LHCN-M2 (cell line): ENCODE measurements at places on chromosomes 11 and 22. TPM values are rescaled to one million over a fixed set of nuclear protein-coding genes. Genes with fewer than 3 reads are reported as not detected.

GRCh38 chr11:124643605-124644425 is 21.2 kb downstream of the TBRG1 start:
- DNase-seq: peak; percentile 80

DNA sequence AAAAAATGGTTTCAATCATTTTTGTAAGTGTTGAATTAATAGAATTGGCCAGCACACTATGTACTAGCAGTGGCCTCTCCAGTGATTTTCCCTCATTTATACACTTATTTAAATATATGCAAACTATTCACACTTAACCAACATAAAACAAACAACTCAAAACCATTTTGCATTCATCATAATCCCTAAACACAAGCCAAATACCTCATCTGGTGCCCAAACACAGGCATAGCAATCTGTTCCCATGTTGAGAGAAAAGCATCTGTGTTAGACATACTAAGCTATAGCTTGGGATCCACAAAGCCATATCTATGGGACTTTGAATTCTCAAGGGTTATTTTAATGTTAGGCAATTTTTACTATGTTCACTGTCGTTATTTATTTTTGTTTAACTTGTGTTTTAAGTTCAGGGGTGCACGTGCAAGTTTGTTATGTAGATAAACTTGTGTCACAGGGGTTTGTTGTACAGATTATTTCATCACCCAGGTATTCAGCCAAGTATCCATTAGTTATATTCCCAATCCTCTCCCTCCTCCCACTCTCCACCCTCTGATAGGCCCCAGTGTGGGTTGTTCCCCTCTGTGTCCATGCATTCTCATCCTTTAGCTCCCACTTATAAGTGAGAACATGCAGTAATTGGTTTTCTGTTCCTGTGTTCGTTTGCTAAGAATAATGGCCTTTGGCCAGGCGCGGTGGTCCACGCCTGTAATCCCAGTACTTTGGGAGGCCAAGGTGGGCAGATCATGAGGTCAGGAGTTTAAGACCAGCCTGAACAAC is 31.0 kb upstream of the RCN1 start:
- DNase-seq: no peak

GRCh38 chr11:20110908-20111669 is 49.2 kb downstream of the DBX1 start:
- peak; percentile 87 for DNase-seq

DNA sequence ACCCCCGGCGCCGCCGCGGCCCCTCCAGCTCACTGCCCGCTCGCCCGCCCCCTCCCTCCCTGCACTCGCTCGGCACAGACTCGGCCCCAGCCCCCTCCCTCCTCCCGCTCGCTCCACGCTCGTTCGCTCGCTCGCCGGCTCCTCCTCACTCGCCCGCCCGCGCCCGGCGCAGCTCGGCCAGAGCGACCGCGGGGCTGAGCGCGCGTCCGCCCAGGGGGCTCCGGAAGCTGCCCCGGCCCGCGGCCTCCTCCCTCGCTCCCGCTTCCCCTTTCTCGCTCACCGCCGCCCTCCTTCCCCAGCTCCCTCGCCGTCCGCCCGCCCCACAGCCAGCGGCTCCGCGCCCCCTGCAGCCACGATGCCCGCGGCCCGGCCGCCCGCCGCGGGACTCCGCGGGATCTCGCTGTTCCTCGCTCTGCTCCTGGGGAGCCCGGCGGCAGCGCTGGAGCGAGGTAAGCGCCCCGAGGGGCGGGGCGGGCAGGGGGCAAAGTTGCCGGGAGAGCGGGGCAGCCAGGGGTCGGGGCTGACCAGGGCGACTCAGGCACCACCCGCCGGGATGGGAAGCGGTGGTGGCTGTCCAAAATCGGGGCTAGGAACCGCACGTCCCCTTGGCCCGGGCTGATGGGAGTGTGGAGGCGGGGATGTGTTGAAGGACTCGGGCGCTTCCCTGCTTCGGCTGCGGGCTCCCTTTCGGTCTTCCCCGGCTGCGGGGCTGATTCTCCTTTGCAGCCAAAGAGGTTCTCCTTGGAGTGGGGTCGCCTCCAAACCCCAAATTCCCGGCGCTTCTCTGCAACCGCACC is at the start of gene SEZ6L:
TSS of gene SEZ6L (plus strand) at position 148 of the 797 bp plus-strand sequence. CDS start at position 356, 208 bp downstream.
- no peak for DNase-seq

DNA sequence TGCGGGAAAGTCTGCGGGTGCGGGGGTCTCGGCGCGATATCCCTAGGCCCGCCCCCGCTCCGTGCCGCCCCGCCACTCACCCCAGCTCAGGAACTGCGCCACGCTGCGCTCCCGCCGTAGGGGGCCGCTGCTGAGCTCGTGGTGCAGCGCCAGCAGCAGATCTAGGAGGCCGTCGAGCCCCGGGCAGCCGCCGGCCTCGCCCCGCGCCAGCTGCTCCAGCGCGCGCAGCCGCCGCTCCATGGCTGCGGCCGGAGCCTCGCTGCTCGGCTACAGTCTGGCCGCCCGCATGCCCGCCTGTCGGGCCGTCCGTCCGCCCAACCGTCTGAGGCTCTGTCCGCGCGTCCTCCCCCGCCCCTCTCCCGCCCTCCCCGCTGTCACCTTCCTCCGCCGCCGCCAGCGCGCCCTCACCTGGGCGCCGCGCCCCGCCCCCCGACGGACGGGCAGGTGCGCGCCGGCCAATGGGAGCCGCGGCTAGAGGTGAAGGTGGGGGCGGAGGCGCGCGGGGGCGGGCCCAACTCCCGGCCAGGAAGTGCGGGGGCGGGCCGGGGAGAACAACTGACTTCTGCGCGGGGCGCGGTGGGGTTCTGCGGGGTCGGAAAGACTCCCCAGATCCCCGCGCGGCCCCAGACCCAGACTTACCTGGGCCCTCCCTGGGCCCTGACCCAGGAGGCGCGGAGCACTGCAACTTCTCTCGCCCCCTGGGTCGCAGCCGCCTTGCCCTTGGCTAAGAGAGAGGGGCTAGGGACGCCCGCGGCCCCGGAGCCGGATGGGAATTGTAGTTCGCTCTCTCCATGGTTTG is at the start of gene CDC42BPG:
TSS of gene CDC42BPG (minus strand) at position 324 of the 799 bp plus-strand sequence. CDS start at position 240, 84 bp downstream.
- DNase-seq: peak; percentile 58

Gene SCN3B
- total RNA-seq: not detected in 2 replicates

DNA sequence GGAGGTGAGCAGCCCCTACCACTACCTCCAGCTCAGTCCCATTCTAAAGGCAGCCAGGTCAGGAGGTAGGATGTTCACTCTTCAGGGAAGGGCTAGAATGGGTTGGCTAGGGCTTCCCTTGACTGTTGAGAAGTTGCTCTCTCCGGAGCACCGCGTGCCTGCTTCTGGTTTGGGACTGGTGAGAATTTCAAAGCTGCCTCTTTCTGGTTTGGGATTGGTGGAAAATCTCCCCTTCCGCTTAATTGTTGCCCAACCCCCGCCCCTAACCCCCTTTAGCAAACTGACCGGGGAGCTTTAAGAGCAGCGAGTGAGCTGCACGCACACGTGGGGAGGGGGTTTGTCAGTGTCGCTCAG is 686 bp downstream of the USP2 start:
- peak; percentile 47 for DNase-seq

Gene APOL5
- not detected in 2 replicates for total RNA-seq

Gene C1QTNF4
- total RNA-seq: 0.19 TPM in 1 of 2 replicates, not detected in the other

DNA sequence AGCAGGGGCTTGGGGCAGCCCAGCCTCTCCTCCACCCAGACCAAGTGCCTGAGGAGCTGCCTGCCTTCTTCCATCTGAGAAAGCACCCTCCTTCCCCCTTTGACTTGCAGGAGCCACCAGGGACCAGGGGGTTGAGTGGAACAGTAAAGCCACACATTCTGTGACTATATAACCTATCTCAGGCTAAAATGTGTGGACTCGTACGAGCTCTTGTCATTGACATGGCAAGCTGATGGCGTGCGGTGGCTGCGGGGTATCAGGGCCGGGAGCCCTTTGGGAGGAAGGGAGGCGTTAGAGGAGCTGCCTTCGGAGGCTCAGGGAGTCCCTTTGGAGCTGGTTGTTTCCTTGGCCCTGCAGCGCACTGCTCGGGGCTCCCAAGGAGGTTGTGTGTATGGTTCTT is 84.5 kb downstream of the CEP164 start:
- DNase-seq: no peak

DNA sequence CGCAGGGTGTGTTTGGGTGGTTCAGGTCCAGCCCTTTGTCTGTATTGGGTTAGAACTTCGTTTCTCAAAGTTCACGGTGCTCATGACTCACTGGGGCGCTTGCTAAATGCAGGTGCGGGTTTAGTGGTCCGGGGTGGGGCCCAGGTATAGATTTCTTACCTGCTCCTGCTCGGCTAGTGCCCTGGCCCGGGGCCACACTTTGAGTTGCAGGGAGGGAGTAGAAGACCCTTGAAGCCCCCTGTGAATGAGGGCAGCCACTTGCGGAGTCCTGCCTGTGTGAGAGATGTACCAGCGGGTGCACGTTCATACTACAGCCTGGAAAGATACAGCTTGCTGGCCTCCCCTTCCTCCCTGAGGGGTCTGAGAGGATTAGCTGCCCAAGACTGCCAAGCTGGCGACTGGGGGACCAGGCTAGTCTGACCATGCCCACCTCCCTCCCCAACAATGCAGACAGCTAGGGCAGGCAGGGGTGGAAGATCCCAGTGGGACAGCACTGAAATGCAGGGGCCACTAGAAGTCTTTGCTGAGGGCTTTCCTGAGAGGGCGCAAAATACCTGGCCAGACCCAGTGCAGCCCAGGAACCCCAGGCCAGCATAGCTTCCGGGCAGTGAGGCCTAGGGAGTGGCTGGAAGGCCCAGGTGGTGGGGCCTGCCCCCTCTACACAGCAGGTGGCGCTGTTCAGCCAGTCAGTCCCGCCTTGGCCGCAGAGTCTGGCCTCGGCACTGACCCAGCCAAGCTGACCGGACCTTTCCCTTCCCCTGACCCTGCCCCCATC is 5.1 kb upstream of the MYRF start:
- DNase-seq: peak; percentile 38

DNA sequence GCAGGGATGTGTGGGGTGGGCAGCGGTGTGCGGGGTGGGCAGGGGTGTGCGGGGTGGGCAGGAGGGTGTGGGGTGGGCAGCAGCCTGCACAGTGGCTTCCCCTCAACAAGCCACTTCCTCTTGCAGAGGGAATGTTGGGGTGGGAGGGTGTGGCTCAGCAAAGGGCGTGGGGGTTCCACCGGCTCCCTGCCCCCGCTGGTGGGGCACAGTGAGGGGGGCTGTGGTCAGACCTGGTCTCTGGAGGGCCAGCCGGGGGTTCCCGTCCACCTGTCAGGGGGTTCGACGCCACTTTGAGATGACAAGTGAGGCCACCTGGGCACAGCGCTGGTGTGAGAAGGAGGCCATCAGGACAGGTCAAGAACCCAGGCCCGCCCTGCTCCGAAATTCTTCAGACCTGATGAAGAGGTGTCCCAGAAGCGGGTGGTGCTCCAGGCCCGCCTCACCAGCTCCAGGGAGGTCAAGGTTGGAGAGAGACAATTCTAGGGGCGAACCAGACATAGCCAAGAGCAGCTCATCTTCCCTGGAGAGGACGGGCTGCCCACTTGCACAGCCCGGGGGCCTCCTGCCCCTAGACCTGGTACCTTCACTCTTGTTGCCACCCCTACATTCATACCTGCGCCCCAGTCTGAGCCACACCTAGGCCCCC is 1.3 kb downstream of the C11orf21 start:
- no peak for DNase-seq

- peak; percentile 98 for DNase-seq
Observed at GRCh38 chr22:36365020-36365411, 22.8 kb downstream of the MYH9 start.

GRCh38 chr11:86519064-86519911 is 144.6 kb downstream of the CCDC81 start:
- peak; percentile 44 for DNase-seq

GRCh38 chr22:48851933-48852549 is 975.6 kb downstream of the BRD1 start:
- no peak for DNase-seq

Gene EMID1
- total RNA-seq: 0.29 TPM in 1 of 2 replicates, not detected in the other

- no peak for DNase-seq
Observed at GRCh38 chr11:20056950-20057943, 103.0 kb downstream of the DBX1 start.

DNA sequence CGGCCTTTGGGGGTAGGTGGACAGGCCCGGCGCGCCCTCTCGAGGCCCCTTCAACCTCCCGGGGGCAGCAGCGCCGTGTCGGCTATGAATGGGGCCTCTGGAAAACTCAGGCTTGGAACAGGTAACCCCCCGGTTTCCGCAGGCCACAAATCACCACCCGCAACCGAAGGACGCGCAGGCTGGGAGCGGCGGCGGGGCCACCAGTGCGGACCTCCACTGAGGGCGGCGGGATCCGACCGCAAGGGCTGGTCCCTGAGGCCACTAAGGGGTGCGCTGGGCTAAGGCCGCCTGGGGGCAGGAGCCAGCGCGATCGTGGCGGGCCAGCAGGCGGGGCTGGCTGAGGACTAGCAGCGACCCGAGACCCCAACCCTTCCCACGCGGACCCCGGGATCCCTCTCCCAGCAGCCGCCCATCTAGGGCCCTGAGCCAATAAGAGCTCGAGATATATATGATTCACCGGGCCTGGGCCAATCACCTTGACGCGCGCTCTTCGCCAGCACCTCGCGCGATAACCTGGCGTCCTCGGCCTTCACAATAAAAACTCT is 609 bp upstream of the ATF4 start:
- DNase-seq: peak; percentile 99

GRCh38 chr22:46123694-46124382 is 26.5 kb upstream of the PPARA start:
- DNase-seq: no peak

Gene FXYD6
- total RNA-seq: 0.19 and 0.34 TPM in 2 replicates

- no peak for DNase-seq
Observed at GRCh38 chr11:114063149-114063828, 3.8 kb downstream of the ZBTB16 start.

- DNase-seq: no peak
Observed at GRCh38 chr11:61860054-61860903, 31.1 kb downstream of the FADS3 start.

Gene FKBP2
- total RNA-seq: 77.7 and 80.8 TPM in 2 replicates
